ENCODE measurements at places on chromosomes 1 and 21.

GRCh38 chr1:219794085-219794743, 134.1 kb downstream of the SLC30A10 start:
- no peak for DNase-seq

DNA sequence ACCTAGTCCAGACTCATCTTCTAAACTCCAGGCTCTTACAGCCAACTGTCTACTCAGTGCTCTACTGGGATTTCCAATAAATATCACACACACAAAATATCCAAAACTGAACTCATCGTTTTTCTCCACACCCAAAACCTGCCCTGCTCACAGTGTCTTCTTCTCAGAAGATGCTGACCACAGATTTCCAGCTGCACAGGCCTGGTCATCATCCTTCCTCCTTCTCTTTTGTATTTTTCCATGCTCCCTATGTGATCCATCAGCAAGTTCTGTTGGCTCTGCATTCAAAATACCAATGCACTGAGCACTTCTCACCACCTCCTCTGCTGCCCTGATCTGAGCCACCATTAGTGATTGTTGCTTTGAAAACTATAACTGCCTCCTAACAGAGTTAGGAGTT, 159.5 kb upstream of the KAZN start:
- DNase-seq: no peak

- DNase-seq: no peak
These were observed 178.8 kb downstream of the ETS2 start for GRCh38 chr21:38984568-38984967.

GRCh38 chr1:110003747-110004428, 19.3 kb downstream of the AHCYL1 start:
- DNase-seq: no peak

- no peak for DNase-seq
These were observed 55.4 kb downstream of the SNRPE start for GRCh38 chr1:203916756-203917155.

DNA sequence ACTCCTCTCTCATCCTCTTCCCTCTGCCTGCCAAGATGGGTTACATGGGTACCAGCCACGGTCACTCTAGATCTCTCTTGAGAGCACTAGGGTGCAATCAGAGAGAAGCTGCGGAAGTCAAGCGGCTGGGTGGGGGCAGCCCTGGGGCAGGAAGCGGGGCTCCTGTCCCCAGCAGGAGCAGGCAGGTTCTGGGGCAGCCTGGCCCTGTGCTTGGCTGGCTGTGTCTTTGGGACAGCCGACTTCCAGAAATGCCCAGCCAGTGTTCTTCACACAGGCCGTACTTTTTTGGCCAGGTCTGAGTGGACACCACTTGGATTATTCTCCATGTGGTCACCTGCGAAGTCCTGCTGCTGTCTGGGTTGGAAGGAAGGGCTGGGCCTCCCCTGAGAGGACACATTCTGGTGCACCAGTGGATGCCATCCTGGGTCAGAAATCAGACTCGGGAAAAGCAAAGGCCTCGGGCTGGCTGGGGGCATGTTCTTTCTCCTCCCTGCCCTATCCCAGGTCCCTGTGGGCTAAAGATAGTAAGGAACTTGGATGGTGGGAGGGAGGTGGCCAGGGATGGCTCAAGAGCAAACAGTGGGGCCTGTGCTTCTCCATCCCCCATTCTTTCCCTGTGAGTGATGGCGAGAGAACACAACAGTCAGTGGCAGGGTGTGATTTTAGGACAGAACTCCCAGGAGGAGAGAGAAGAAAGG, 93.7 kb downstream of the ITPKB start:
- no peak for DNase-seq

GRCh38 chr1:208174731-208175507, 69.3 kb downstream of the PLXNA2 start:
- DNase-seq: no peak

- no peak for DNase-seq
These were observed 5.7 kb downstream of the GRHL3 start for GRCh38 chr1:24324903-24325302.

DNA sequence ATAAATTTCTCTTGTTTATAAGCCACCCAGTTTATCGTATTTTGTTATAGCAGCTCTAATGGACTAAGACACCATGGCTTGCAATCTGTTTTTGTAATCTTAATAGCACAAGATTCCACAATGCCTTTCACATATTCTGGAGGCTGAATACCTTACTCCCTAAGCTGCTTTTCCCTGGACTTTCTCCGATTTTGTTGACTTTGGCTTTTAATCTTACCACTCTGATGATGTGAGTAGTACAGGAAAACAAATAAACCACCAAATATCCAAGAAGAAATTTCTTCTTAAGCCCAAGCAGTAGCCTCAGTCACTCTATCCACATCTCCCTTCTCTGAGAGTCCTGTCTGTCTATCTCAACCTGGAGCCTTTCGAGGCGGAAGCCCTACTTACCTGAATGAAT, 838.6 kb downstream of the LTN1 start:
- DNase-seq: no peak

DNA sequence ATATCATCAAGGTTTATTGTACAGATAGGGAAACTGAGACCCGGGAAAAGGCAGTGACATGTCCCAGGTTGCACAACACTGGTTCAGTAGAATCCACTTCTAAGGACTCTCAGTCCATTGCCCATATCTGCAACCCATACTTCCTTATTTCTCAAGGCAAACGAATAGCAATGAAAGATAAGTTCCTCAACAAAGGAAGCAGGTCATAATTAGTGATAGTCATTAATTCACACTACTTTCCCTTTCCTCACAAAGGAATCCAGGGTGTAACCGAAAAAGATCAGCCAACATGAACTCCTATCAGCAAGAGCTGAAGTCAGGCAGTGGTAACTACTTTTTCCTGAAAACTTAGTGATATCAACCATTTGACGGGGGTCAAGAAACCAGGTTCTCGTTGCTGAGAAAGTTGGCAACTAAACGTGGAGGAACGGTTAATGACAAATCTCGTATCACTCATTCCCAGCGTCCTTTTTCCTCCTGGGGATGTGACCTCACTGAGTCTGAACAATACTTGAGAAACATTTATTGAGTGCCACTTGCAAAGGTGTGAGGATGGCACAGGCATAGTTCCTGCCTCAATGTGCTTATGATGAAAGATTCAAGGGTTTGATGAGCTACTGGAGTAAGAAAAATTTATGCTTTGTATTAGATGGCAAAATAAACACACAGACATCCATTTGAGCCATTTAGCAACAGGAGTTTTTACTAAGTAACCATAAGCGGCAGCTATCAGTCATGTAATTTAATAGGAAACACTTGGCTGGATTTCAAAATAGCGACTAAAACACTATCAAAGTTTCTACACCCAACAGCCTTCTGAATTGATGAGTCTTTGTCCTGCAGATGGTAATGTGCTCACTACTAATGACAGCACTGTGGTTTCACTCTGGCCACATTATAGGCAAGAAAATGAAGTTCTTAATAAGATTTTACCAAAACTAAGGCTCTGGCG, 82.3 kb downstream of the PLPP3 start:
- DNase-seq: no peak

GRCh38 chr21:42840411-42841155, 38.8 kb downstream of the WDR4 start:
- DNase-seq: no peak

DNA sequence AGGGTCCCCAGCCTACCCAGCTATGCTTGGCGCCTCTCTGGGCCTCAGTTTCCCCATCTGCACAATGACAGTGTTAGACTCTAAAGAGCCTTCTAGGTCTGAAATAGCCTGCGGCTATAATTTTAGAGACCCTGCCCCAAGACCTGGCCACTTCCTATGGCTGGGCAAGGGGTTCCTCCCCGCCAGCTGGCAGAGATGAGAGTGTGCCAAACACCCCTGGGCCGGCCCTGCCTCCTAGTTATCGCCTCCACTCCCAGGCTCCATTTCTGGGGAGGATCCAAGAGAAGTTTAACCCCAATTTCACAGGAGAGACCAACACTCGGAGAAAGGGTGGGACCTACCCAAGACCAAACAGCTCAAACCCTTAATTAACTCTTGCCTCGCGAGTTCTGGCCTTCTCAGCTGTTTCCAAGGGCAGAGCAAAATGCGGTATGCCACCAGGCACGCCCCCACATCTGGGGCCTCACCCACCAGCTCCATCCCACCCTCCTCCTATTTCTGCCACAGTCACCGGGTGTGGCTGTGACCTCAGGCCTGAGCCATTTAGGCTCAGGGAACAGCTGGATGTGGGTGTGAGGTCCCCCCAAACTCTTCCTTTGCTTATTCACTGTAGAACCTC, 35.7 kb downstream of the TTC39A start:
- DNase-seq: no peak

DNA sequence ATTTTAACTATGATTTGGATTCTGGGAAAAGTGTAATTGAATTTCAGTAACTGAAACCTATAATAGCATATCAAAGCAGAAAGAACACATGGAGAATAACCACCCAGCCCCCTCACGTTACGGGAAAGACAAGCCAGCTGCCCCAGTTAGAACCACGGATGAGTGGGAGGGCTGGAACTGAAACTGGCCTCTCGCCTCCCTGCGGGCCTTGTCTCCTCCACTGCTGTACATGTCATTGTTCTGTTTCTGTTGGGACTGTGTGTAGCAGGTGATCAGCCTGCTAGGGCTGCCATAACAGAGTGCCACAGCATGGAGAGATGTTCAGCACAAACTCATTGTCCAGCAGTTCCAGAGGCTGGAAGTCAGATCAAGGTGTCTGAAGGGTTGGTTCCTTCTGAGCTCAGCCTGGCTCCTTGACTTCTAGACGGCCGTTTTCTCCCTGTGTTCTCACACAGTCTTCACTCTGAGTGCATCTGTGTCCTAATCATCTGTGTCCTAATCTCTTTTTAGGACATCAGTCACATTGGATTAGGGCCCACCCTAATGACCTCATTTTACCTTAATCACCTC, 52.4 kb downstream of the MAP3K21 start:
- DNase-seq: peak; percentile 12

GRCh38 chr1:150173141-150173585, 23.4 kb downstream of the PLEKHO1 start:
- no peak for DNase-seq

Data from GM12892 (cell line).